ENCODE measurements at places on chromosomes 13 and 19.

DNA sequence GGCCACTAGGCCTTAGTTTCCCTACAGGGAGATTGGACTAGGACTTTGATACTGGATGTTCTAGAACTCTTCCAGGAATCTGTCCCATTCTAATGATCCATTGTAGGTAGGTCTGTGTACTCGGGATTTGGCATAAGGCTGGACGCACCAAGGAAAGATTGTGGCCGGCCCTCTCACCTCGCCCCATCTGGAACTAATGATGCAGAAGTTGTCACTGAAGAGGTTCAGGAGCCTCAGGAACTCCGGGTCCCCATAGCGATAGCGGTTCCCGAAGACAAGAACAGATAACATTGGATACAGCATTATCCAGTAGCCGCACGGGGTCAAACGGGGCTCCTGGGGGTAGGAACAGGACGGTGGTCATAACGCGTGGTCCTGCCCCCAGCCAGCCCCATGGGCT lies 11.2 kb downstream of the EGLN2 start:
- no peak for DNase-seq

GRCh38 chr13:97710797-97711196 lies 242.7 kb upstream of the IPO5 start:
- DNase-seq = no peak

GRCh38 chr13:110779022-110779421 lies 65.5 kb downstream of the ING1 start:
- no peak for DNase-seq

GRCh38 chr13:106355866-106356265 lies 179.6 kb downstream of the EFNB2 start:
- DNase-seq = no peak

GRCh38 chr13:110382229-110382628 lies 75.1 kb downstream of the COL4A2 start:
- DNase-seq = no peak

GRCh38 chr19:33497778-33498175 lies 23.8 kb downstream of the PEPD start:
- DNase-seq = no peak

- DNase-seq = no peak
These were observed 104.4 kb downstream of the ZNF486 start for GRCh38 chr19:20271215-20271926.

- DNase-seq = no peak
These were observed 36.5 kb upstream of the ISYNA1 start for GRCh38 chr19:18474366-18474887.

- no peak for DNase-seq
These were observed 24.9 kb downstream of the CPAMD8 start for GRCh38 chr19:17001603-17002183.

GRCh38 chr19:29770648-29771047 lies 41.1 kb upstream of the CCNE1 start:
- DNase-seq = no peak

- peak; percentile 90 for DNase-seq
These were observed 1.5 kb downstream of the N4BP2L1 start for GRCh38 chr13:32426191-32426989.

GRCh38 chr19:33622505-33622808 lies 704 bp downstream of the CHST8 start:
- DNase-seq = no peak

- peak; percentile 28 for DNase-seq
These were observed 113.7 kb downstream of the RFC3 start for GRCh38 chr13:33931397-33932311.

DNA sequence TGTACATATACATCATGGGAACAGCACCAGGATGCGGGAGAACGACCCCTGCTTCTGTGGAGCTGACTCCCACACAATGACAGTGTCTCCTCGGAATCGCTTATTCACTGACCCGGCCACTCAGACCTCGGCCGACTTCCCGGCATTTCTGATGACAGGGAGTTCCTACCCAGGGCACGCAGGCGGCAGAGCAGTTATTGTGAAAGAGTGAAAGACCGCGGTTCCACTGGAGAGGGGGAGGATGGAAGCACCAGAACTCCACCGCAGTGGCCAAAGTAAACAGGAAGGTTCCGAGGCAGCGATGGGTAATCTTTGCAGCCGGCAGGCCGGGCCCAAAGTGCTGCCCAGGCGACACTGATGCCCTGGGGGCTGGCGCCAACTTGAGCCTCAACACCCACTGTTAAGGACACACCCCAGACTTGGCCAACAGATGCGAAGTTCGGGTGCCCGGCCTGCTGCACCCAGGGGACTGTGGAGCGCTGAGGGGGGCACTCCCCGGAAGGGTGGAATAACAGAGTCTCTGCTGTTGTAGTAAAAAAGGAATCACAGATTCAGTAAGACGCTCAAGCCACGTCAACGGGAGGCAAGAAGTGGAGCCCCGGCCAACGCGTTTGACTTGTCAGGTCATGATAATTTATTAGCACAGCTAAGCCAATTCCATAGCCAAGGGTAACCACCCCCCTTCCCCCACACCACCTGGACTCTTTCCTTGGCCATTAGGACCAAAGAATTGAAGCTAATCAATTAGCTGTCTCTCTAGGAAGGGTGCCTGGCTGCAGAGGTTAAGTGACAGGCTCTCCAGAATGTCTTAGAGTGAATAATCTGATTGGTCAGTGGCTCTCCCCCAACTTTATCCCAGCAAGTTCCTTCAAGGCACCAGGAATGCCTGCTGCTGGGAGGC lies 5.8 kb downstream of the MLLT1 start:
- peak; percentile 94 for DNase-seq

DNA sequence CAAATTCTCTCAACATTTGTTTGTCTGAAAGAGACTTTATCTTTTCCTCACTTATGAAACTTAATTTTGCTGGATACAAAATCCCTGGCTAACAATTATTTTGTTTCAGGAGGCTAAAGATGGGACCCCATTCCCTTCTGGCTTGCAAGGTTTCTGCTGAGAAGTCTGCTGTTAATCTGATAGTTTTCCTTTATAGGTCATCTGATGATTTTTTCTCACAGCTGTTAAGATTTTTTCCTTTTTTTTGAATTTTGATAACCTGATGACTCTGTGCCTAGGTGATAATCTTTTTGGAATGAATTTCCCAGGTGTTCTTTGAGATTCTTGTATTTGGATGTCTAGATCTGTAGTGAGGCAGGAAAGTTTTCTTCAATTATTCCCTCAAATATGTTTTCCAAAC lies 2661.4 kb downstream of the PCDH9 start:
- no peak for DNase-seq

GRCh38 chr19:42595550-42596172 lies 937 bp upstream of the CEACAM8 start:
- no peak for DNase-seq

GRCh38 chr13:40762849-40763248 lies 8.1 kb downstream of the MRPS31 start:
- no peak for DNase-seq

DNA sequence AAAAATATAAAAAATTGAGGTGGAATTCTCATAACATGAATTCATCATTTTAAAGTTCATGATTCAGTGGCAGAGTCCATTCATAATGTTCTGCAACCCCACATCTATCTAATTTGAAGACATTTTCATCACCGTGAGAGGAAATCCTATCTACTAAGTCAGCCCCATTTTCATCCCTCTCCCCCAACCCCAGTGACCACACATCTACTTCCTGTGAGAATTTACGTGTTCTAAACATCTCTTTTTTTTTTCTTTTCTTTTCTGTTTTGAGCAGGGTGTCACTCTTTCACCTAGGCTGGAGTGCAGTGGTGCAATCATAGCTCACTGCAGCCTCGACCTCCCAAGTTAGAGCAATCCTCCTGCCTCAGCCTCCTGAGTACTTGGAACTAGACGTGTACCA lies 17.5 kb downstream of the ATCAY start:
- no peak for DNase-seq

- no peak for DNase-seq
These were observed at the start of gene TRPC4 for GRCh38 chr13:37869756-37870488. Gene TRPC4 (minus strand): TSS chr13:37869772. CDS start chr13:37783333, 86,439 bp downstream.

- DNase-seq = no peak
These were observed 859.9 kb upstream of the SLC10A2 start for GRCh38 chr13:103926118-103926517.
